ENCODE measurements at places on chromosomes 6 and 20. TPM values are rescaled to one million over a fixed set of nuclear protein-coding genes. Genes with fewer than 3 reads are reported as not detected.

Gene MRPL2
- 32.1 TPM for total RNA-seq

DNA sequence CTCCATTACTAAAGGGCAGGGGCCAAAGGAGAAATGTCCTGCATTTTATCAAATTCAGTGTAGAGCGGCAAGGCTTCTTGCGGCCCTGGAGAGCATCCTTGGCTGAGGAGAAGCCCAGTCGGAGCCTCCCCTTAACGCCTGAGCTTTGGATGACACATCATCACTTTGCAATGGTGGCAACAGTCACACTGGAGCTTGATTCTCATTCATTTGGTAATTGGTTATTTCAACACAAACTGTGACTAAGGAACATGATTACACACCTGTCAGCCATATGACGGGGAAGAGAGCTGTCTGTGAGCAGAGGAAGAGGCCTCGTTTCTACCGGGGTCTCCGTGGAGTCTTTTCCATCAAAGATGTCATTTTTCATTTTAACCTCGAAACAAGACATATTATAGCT lies 81.4 kb downstream of the SOBP start:
- H3K36me3 ChIP-seq: no peaks in the 10 kb centered on the region
- H3K4me3 ChIP-seq: no peak overlapping the region
- H3K4me1 ChIP-seq: no peaks in the 10 kb centered on the region
- no peak for DNase-seq

DNA sequence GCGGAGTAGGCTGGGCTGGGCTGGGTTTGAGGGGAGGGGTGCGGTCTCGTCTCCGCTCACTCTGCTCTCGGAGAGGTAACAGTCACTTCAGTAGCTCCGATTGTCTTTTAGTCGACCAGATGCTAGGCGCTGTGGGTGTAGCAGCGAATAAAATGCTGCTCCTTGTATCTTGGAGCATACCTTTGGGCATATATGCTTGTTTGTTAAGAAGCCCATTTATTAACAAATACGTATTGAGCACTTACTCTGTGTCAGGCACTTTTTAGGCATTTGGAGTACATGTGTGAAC lies 545 bp downstream of the ACTR5 start:
- peak overlapping the region; percentile 97 for H3K4me3 ChIP-seq
- H3K36me3 ChIP-seq: no peaks in the 10 kb centered on the region
- peak overlapping the region; percentile 95 for H3K27ac ChIP-seq
- no peak for DNase-seq
- H3K4me1 ChIP-seq: no peaks in the 10 kb centered on the region
- no peaks in the 10 kb centered on the region for H3K27me3 ChIP-seq

DNA sequence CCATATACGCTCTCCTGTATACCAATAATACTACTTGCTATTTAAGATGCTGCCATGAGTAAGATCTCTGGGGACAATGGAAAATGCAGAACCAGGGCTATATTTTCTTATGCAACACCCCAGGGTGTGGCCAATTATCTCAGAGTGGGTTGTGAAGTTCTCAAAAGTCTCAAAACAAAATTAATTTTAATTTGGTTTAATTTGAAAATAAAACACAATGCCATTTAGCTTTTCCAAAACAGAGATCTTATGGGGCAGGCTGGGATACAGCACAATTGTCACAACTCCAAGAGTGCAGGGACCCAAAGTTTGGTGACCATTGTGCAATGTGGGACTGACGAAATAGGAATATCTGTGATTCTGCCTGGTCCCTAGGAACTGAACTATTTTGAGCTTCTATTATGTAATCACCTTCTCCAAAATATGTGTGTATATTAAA lies 43.1 kb downstream of the MBOAT1 start:
- H3K4me1 ChIP-seq: no peaks in the 10 kb centered on the region
- H3K4me3 ChIP-seq: no peak overlapping the region
- no peaks in the 10 kb centered on the region for H3K27me3 ChIP-seq
- H3K36me3 ChIP-seq: no peaks in the 10 kb centered on the region
- DNase-seq: no peak
- peak overlapping the region; percentile 28 for H3K27ac ChIP-seq

GRCh38 chr6:259901-260508 lies 32.3 kb upstream of the DUSP22 start:
- H3K4me3 ChIP-seq: no peak overlapping the region
- no peaks in the 10 kb centered on the region for H3K4me1 ChIP-seq
- H3K36me3 ChIP-seq: no peaks in the 10 kb centered on the region
- no peak overlapping the region for H3K27ac ChIP-seq
- no peak for DNase-seq
- H3K27me3 ChIP-seq: no peaks in the 10 kb centered on the region

DNA sequence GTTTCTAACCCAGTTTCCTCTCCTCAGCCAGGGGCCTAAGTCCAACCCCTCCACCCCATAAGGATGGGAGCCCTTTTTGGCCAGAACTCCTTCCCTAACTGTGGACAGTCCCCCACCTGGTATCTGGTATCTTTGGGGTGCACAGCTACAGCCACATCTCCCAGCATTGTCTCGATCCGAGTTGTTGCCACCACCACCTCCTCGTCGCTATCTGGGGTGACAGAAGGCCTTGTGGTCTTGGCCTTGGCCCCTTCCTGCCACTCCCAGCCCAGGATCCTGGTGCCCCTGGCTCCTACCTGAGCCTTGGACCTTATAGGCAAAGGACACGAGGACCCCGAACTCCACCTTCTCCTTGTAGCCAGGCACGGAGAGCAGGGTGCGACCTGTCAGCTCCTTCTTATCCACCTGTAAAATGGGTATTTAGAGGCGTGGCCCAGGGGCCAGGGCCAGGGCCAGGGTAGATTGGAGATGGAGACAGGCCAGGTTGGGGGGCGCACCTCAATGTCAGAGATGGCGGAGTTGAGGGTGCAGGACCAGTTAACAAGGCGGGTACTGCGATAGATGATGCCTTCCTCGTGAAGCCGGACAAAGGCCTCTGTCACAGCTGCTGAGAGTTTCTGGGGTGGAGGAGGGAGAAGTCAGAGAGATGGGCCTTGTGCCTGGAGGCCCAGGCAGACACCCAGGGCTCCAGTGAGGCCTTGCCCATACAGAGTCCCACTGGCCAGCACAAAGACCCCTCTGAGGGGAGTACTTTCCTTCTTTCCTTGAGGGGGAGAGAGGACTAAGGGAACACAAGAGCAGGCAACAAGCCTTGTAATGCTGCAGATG lies 7.2 kb upstream of the VWA7 start:
- H3K27ac ChIP-seq: no peak overlapping the region
- H3K27me3 ChIP-seq: no peaks in the 10 kb centered on the region
- H3K4me3 ChIP-seq: no peak overlapping the region

DNA sequence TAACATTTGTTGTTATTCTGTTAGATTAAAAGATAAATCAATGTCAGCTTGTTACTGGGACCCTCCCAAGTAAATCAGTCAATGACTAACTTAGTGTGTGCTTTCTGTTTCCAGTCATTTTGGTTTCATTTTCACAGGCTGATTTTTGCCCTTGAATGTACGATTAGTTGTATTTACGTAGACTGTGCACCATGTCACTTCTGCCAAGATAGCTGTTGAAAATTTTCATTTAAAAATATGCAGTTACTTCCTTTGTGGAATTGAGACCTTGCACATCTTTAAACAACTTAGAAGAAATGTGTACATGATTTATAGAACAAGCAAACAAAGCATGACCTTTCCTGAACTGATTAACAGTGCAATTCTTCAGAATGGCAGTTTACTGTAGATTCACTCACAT lies 944.8 kb upstream of the CITED2 start:
- H3K4me1 ChIP-seq: no peaks in the 10 kb centered on the region
- no peak for DNase-seq
- H3K4me3 ChIP-seq: no peak overlapping the region
- no peaks in the 10 kb centered on the region for H3K36me3 ChIP-seq
- no peak overlapping the region for H3K27ac ChIP-seq

GRCh38 chr6:29924731-29925130 lies 17.6 kb upstream of the HLA-A start:
- DNase-seq: no peak
- no peaks in the 10 kb centered on the region for H3K27me3 ChIP-seq
- H3K27ac ChIP-seq: no peak overlapping the region
- H3K4me1 ChIP-seq: no peaks in the 10 kb centered on the region
- H3K36me3 ChIP-seq: no peaks in the 10 kb centered on the region

DNA sequence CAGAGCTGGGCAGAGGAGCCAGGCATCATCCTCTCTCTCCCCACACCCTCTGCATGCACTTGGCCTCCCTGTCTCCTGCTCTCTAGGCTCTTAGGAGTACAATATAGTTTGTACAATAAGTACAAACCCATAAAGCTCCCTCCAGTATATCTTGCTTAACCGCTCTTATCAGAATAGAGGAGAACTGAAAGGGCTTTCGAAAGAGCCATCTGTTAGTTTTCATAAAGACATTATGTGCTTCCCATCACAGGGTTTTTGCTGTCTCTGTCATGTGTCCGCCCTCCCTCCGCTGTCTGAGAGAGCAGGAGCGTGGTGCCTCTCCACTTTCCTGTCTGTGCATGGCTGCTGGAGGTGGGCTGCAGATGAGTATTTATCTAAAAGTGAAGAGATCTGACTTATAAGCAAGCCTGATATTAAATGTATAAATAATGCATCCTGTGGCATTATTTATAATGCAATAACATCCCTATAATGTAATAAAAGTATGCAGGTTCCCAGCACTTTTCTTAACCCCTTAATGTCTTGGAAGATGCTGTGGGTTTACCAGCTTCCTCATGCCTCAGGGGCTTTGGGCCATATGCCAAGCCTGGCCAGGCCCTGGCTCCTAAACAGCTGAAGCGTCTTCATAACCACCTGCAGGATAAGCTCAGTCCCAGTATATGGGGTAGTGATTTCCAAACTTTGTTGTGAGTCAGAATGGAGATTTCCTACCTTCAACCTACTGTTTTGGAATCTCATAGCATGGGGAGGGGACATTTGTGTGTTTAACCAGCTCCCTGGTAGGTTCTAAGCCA lies 297.1 kb downstream of the DHX35 start:
- H3K27ac ChIP-seq: no peak overlapping the region
- H3K36me3 ChIP-seq: no peaks in the 10 kb centered on the region
- H3K27me3 ChIP-seq: no peaks in the 10 kb centered on the region
- no peak for DNase-seq
- H3K4me1 ChIP-seq: no peaks in the 10 kb centered on the region

DNA sequence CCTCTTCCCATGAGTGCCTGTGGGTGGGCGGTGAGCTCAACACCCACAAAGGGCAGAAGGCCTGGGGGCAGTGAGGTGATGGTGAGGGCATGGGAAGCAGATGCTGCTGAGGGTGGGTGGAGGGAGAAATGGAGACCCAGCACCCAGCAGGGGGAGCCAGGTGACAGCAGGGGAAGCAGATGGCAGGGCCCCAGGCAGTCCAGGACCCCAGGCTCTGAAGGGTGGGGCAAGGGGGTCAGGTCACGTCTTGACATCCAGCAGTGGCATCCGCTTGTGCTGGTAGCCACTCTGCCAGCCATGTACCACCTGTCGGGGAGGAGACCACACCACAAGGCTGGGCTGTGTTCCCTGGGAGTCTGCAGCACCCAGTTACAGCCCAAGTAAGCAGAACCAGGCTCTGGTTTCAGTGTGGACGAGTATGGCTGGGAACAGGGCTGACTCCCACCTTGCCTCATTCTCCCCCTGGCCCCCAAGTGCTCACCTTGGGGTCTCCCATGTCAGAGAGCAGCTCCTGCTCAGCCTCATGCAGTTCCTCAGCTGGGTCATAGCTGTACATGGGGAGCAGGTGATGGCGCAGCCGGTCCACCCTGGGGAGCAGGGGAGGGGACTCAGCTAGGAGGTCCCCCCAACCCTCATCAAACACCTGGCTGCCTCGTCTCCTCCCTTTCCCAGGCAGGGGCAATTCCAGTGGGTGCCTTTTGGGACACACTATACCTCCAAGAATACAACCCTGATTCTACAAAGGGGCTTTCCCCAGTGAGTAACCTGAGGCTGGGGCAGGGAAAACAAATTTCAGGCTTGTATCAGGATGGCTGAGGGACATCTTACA lies 2.0 kb downstream of the SMIM29 start:
- no peaks in the 10 kb centered on the region for H3K36me3 ChIP-seq
- no peak for DNase-seq
- no peak overlapping the region for H3K27ac ChIP-seq
- no peak overlapping the region for H3K4me3 ChIP-seq
